ENCODE measurements at places on chromosomes 5 and 9.

- no peak for DNase-seq
These were observed 17.6 kb downstream of the FLT4 start for GRCh38 chr5:180631549-180632383.

- peak; percentile 88 for DNase-seq
These were observed 42.5 kb upstream of the MELK start for GRCh38 chr9:36530224-36530623.

DNA sequence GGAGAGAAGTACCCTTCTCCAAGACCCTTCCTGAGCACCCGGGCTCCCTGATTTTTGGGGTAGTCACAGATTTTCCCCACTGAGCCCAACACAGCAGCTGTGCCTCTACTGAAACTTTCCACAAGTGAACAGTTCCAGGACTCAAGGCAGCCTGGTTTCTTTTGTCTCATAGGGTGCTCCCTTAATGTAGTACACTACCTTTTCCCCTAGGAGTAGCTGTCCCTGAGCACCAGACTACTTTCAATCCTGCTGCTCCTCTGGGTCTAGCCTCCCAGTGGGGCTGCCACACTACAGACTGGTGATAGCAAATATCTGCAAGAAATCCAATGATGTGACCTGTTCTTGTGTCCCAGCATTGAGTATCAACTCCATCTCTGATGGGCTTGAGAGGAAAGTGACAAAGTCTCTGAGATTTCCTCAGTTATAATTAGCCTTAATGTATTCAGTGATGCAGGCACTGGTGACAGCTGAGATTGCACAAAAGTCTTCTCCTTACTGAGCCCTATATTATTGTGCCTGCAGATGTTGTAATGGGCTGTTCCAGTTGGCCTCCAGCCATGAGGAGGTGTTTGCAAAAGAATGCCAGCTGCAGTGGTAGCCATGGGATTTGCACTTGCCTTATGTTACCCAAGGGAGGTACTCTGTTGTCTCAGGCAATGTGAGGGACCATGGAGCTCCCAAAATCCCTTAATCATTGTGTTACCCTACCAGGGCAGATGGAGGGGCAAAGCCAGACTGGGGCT, 1802.5 kb downstream of the EFNA5 start:
- peak; percentile 94 for DNase-seq

DNA sequence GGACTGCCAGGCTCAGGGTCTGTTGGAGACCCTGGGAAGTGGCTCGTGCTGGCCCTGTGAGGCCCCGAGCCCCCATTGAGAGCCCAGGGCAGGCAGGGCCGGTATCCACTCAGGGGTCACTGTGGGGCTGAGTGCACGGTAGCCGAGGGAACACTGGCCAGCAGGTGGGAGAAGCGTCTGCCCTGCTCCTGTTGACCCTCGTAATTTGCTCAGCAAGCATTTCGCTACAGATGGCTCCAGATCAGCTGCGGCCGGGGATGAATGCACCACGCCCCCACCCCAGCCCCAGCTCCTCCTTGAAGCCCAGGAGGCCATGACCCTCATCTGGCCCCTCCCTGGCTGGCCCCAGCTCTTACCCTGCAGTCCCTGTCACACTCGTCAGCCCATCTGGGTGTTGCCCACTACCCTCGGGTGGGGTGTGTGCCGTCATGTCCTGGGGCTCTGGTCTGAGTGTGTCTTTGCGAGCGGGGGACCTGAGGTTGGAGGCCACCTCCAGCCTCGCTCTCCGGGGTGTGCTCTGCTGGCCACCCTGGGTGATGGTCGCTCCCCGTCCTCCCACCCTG, 6.1 kb upstream of the NRARP start:
- DNase-seq, result peak; percentile 47

- DNase-seq, result no peak
These were observed 226.5 kb upstream of the ANKRD55 start for GRCh38 chr5:56459394-56460194.

DNA sequence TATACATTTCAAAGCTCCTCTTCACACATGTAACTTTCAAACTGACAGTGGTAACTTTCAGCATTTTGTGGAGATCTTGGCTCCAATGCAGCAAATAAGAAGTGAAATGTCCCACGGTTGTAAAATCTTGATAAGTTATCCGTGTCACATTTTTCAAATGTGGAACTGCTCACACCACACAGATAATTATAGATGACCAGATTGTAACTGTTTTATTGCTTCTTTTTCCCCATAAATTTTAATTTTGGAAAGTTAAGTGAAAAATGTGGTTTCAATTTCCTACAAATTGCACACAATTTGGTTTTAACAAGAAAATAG, 347.1 kb downstream of the EBF1 start:
- no peak for DNase-seq

DNA sequence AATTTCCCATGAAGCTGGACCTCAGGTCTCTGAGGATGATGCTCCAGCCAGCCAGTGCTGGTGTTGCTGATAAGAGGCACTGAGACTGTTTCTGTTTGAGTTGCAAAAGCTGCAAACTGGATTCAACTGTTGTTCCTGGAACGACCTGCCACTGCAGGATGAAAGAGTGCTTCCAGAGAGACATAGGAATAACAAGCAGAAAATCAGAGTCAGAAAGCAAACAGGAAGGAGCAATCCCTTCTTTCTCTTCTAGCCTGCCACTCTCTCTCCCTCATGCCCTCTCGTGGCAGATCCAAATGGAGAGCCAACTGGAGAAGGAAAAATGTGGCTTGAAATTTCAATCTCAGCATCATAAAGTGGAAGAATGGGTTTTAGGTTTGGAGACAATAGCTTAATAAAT, 110.4 kb downstream of the STARD4 start:
- DNase-seq, result no peak

GRCh38 chr5:77869116-77869798, 93.1 kb upstream of the TBCA start:
- peak; percentile 98 for DNase-seq

DNA sequence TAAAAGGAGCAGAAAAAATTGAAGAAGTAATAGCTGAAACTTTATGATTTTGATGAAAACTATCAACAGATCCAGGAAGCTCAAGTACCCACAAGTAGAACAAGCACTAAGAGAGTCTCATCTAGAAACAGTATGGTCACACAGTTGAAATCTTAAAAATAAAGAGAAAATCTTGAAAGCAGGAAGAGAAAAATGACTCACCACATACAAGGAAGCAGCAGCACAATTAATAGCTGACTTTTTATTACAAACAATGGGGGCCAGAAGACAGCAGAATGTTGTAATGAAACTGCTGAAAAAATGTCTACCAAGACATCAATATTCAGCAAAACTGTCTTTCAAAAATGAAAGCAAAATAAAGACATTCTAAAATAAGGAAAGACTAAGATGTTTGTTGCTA, 1108.3 kb upstream of the DMAC1 start:
- DNase-seq, result no peak

Data from NCI-H69 (cell line).